ENCODE measurements at places on chromosomes 11 and 22.

GRCh38 chr11:32325187-32325586 is 110.2 kb downstream of the WT1 start:
- DNase-seq, result no peak

- DNase-seq, result no peak
Measured at GRCh38 chr11:41816396-41816795, 356.9 kb upstream of the LRRC4C start.

DNA sequence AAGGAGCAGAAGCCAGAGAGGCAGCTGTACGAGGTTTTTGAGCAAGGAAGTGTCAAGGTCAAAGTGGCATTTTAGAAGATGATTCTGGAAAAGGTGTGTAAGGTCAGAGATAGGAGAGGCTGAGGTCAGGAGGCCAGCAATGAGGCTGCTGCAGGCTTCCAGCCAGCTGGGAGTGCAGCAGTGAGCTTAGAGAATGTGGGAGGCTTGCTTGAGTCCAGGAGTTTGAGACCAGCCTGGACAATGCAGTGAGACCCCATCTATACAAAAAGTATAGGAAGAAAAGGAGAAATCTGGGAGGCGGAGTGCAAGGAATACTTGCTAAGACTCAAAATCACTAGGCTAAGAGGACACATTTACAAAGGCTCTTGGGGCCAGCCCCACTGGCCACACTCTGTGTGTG is 96.5 kb downstream of the GRIK4 start:
- no peak for DNase-seq

GRCh38 chr22:19118329-19118880 is 3.8 kb downstream of the DGCR2 start:
- DNase-seq, result no peak
